Activated naive CD8-positive, alpha-beta T cell treated with anti-CD3 and anti-CD28 coated beads, Interleukin-2, amount 50 U/mL, for 24 hours (primary cell): ENCODE measurements at places on chromosomes 2 and 18.
A peak's percentile ranks its signal among the peaks of the same experiment; 100 is the strongest.

- DNase-seq: no peak
Observed at GRCh38 chr18:23138471-23138870, 3.2 kb downstream of the CABLES1 start.

DNA sequence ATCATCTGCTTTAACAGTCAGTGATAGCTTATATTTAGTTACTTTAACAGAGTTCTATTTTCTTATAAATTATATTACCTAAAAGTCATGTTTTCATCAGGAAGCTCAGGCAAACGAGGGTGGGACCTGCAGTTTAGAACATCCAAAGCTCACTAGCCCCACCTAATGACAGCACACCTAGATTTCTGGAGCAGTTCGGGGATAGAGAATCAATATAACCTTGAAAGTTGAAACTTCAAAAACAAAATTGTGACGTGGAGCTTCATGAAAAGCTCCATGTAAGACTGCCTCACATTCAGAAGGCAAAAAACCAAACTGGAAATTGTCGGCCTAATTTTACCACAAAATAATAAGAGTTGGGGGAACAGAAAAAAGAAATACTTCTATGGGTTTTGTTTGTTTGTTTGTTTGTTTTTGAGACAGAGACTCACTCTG, 185.9 kb upstream of the CCDC150 start:
- peak; percentile 48 for DNase-seq

DNA sequence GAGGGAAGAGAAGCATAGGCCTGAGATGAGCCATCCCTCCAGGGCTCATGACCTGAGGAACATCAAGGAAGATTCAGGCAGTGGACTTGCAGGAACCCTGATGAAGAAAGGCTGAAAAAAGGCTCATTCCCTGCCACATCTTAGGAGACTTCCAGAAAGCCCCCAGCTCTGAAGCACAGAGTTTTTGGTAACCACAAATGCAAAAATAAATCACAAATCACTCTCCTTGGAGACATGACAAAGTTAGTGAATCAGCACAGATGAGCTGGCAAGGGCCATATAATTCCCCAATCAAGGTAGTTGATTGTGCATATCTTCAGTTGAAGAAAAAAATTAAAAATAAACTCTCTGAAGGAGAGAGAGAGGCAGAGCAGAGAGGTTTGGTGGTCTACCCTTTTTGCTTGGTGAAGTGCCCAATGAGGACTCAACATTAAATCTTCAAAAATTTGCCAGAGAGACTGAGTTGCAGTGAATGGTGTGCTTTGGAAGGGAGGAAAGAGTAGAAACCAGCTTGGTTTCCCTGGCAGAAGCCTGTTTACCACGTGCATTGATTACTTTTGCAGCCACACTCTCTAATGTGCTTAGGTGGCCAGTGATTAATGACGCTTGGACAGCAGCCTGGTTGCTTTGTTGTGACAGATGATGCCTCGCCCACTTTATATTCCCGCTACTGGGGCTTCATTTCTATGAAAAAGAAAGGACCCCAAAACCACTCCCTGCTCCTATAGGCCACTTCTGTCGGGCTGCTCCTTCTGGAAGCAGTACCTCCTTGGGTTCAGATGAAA, 257.4 kb upstream of the SLC14A2 start:
- DNase-seq: no peak

DNA sequence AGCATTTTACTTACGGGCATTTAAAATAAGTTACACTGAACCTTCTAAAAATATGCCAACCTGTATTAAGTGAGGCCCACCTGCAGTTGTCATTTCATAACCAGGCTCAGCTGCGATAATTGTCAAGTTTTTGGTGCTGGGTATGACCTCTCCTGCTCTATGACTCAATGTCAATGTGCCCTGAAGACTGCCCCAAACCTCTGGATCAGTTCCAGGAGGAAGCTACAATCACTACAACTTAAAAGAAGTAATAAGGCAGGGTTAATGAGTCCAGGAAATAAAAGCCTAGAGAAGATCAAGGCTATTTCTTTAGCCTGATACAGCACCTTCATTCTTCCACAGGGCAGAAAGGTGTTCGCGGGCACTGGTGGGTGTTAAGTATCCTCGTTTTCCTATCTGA, 22.9 kb downstream of the POLR1A start:
- DNase-seq: no peak

GRCh38 chr2:241762933-241763369, 13.7 kb upstream of the GAL3ST2 start:
- peak; percentile 56 for DNase-seq

DNA sequence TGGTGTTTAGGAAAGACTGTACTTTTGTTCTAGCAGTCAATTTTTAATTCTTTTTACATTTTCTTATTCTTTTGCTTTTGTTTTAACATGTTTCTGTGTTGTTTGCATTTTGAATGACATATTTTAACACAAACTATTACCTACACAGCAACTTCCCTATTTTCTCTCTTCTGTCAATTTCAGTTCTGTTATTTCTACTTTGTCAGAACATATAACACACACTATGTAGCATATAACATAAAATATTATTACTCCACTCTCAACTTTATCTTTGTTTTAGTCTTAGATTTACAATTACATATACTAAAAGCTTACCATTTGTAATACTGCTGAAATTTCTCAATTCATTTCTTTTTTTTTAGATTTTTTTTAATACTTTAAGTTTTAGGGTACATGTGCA, 372.7 kb upstream of the VWC2L start:
- no peak for DNase-seq

- no peak for DNase-seq
Observed at GRCh38 chr18:7645756-7646155, 78.6 kb downstream of the PTPRM start.

DNA sequence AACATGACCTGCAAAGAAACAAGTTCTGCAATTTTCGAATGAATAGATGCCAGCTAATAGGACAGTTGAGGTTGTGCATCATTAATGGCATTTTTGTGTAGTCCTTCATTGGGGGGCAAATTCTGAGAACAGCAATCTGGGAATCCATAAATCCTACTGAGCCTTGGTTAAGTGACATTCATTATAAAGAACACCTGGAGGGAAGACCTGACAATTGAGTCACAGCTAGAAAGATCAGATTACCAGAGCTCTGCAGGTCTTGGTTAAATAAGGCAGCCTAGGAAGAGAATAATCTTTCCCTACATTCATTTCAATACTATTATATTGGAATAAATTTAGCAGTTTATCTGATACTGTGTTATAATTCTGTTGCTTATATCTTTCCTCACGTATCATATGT, 14.3 kb downstream of the KCNH7 start:
- DNase-seq: no peak

DNA sequence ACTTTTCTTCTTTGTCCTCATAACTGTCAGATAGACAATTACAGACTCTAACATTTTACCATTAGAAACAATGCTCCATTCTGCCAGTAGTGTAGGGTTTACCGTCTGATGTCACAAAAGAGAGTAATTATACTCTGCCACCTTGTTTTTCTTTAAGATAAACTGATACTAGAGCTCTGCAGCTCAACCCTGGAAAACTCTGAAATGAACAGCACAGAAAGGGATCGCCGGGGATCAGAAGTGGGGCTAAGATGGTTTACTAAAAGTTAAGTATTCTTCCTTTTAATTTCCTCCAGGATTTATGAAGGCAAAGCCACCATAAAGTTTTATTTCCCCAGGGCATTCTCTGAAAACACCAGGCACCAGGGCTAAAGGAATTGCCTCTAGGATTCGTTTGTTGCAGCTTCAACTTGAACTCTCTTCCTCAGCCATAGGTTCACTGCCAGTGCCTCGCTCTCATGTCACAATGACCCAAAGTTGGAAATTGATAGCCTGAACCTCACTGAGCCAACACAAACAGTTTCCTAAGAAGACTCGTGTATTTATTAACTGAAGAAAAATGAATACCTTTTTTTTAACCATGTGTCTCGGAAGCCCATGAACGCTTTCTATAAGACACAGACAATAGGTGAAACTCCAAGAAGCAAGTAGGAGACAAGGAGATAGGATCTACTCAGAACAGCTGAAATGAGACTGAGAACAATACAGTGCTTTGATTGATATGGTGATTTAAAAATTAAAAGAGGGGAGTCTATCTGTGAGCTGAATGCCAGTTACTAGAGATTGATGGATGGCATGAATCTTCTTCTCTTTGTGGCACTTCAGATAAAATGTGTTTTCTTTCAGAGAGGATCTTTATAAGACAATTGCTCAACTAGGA, 121.5 kb upstream of the SPATS2L start:
- DNase-seq: no peak

- DNase-seq: peak; percentile 6
Observed at GRCh38 chr2:210224941-210225672, at the start of gene ACADL. TSS of gene ACADL (minus strand) at chr2:210225447. CDS start at chr2:210225263, 184 bp downstream.

- no peak for DNase-seq
Observed at GRCh38 chr2:219697811-219698747, 70.6 kb downstream of the SLC4A3 start.

DNA sequence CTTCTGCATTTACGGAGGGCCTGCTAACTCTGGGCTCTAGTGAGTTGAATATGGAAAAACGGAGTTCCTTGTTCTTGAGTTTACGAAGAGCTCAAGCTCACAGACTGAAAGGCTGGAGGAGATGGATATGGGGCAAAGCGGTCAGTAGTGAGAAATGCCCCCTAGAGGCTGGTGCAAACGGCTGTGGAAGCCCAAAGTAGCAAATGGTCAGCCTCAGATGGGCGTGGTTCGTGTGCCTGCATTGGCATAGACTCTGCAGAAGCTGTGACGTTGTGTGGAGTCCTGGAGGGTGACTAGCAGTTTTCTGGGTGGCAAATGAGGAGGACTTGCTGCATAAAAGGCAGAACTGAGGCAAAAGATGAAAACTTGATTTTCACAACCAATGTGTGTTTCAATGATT, 93.6 kb upstream of the TWIST2 start:
- DNase-seq: no peak

GRCh38 chr2:73295751-73296400, 2.5 kb upstream of the EGR4 start:
- DNase-seq: no peak

GRCh38 chr2:233928594-233929351, 11.6 kb downstream of the TRPM8 start:
- peak; percentile 57 for DNase-seq

GRCh38 chr18:62258616-62259015, 66.5 kb upstream of the TNFRSF11A start:
- DNase-seq: no peak
